ENCODE measurements at places on chromosomes 2 and 18.

GRCh38 chr18:68985172-68985820, 187.4 kb downstream of the CCDC102B start:
- no peak for DNase-seq

GRCh38 chr2:217920879-217921603, 81.8 kb downstream of the TNS1 start:
- no peak for DNase-seq

- DNase-seq = no peak
Measured at GRCh38 chr2:141109633-141110032, 1021.2 kb downstream of the LRP1B start.

GRCh38 chr2:86301711-86302202, 35.7 kb downstream of the REEP1 start:
- no peak for DNase-seq

DNA sequence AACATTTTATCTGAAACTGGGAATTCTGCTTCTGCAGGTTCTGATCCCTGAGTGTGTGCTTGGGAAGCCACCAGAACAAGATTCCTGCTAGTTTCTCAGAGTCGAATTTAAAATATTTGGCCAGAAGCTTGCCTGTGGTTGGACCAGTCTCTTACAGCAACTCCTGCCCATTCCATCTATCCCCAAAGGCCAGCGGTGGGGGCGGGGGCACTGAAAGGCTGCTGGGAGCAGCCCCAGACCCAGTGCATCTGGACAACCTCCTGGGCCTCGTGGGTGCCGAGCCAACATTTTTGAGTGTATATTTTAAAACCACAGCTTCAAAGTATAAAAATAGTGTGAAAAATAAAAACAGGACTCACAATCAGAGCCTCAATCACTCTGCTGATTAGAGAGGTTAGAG, 38.6 kb upstream of the ZFP36L2 start:
- DNase-seq = no peak

GRCh38 chr2:230459216-230459615, 43.2 kb downstream of the SP100 start:
- no peak for DNase-seq

- DNase-seq = no peak
Measured at GRCh38 chr18:13105059-13105458, 113.5 kb upstream of the LDLRAD4 start.

- DNase-seq = no peak
Measured at GRCh38 chr2:129379411-129379810, 600.1 kb upstream of the RAB6C start.

DNA sequence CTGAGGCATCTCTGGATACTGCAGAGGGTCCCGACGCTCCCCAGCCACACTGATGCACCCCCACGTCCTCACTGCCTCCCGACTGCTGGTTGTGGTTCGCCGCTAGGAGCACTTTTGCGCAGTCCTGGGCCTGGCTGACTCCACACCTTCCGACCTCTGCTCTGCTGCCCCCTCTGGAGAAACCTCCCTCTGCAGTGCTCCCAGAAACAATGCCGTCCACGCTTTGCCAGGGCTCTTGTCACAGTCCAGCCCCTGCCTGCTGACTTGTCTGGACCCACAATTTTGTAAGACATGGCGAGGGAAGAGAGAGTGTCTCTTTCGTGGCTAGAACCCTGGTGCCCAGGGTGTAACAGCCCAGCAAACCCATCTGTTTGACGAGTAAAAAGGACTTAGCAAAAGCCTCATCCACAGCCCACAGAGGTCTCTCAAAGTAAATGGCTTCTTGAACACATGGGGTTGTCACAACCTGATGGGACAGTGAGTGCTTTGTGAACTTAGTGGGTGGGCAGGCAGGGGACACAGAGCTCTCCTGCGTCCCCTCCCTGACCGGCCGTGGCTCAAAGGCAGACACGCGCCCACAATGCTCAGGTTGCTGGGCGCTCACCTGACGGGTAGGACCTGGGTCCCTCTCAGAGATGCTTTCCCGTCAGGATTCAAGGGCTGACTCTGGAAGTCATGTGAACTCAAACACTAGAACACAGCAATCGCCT, 4.0 kb downstream of the COPS9 start:
- no peak for DNase-seq

DNA sequence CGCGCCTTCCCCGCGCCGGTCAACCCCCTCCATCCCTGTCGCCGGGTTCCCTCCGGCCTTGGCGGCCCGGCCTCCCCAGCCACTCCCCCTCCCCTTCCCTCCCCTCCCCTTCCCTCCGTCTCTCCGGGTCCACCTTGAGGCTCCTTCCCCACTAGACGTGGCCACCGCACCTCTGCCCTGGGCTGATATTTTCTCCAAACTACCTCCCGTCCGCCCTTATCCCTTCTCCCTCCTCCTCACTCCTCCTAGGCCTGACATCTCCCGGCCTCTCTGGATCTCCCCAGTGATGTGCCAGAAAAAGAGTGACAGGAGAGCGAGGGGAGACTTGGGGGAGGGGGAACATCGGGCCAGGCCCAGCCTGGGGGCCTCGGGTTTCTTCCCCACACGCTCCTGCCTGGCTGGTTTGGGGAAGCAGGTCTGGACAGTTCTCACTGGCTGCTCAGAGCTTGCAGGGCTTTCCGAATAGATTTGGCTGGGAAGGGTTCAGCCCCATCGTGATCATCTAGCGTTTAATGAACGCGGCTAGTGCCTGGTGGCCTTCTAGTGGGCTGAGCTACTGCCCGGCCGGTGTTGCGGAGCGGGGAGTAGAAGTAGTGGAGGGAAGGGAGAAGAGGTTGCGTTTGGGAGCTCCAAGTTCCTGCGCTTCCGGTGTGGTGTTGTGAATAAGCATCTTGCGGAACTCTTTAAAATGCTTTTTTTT, 641 bp downstream of the MAPRE3 start:
- DNase-seq = peak; percentile 11

DNA sequence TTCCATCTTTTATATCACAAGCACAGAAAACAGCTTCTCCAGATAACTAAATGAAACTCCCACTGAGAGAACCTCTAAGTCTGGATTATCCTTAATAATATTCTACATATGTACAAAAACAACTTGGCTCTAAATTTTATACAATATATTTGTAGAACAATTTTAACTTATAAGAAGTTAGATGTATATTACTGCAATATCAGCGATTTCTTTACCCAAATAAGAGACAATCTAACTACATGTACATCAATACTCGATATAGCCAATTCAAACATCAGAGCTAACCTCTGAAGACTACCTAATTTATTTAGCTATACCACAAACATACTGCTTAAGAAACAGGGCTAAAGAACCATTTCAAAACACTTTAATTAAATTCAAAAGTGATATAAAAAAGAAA, 148.6 kb downstream of the ROCK1 start:
- DNase-seq = no peak

DNA sequence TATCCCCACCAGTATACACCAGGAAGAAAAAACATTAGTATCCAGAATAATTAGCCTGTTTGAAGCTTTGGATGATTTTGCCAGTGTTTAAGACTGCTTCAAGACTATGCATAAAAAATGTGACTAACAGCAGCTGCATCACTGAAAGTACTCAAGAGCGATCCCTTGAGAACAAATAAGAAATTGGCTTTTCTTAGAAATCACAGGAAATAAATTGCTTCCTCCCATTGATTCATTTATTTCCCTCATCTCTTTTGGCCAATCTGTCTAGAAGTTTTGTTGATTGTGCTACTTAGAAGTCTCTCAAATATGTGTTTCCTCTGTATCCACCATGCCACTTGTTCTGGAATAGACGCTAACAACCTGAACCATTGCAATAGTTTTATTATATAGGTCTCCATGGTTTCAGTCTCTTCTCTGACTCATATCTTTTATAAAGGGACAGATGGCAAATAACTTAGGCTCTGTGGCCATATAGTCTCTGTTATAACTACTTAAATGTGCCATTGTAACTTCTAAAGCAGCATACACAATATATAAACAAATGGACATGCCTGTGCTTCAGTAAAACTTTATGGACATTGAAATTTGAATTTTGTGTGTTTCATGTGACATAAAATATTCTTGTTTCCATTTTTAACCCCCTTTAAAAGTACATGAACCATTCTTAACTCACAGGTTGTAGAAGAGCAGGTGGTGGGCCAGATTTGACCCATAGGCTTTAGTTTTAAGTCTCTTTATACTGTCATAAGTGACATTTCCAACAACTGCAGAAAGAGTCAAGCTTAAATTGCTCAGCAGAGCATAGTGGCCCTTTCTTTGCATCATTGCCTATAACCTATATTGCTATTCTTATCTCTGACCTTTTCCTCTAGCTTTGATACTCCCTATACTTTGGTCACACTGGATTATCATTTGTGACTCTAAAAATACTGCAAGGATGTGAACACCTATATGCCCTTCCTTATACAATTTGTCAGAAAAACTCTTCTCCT, 123.9 kb downstream of the MC4R start:
- no peak for DNase-seq

DNA sequence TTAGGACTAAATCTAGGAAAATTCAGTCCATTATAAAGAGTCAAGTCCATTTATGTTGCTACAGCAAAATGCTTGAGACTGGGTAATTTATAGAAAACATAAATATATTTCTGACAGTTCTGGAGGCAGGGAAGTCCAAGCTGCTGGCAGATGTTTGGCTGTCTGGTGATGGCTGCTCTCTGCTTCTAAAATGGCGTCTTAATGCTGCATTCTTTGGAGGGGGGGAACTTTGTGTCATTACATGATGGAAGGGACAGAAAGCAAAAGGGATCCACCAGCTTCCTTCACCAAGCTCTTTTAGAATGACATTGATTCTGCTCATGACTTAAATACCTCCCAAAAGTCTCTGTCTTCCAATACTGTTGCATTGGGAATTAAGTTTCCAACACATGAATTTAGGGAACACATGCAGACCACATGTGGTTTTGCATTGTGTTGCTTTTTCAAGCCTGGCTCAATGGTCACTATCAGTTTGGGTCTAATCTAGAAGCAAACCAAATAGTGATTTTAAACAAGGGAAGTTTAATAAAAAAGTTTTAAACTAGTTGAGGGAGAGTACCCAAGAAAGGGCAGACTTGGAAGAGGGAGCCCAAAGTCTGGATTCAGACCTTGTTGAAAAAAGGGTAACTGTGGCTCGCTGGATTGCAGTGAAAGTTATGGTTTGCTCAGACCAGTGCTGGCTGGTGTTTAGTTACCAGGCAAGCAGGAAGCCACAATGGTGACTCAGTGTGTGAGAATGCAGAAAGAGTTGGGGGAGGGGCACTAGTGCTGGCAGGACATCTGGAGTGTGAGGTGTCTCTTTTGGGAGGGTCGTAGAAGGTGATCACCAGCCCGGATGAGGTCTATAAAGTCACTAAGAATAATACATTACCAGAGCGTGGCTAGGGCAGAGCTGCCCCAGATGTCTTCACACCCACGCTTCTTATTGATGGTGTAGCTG, 30.8 kb downstream of the C18orf54 start:
- no peak for DNase-seq

GRCh38 chr2:37526323-37526722, 145.1 kb downstream of the CDC42EP3 start:
- no peak for DNase-seq

- no peak for DNase-seq
Measured at GRCh38 chr2:122886479-122887145, 1131.2 kb downstream of the TSN start.

DNA sequence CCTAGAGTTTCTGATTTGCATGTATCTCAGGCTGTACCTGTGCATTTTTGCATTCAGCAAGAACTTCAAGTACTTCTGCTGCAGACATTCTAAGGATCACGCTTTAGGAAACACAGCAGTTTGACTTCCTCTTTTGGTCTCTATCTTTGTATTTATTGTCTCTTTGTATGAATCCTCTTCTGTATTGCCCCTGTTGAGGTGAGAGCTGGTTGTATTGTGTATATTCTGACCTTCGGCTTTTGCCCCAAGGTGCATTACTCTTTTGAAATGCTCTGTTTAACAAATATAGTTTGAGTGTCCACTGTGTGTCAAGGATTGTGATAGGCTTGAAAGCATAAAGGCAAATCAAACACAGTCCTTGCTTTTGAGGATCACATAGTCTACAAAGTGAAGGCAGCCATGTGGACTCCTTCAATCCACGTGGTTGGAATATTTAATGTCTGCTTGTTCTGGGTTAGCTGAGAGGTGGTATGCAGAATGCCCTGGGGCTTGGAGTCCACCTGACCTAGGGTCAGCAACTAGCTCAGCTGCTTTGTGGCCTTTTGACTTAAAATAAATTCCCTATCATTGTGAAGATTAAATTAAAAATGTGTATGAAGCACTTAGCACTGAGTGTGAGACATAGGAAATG, 108.1 kb downstream of the LYPD6 start:
- no peak for DNase-seq

DNA sequence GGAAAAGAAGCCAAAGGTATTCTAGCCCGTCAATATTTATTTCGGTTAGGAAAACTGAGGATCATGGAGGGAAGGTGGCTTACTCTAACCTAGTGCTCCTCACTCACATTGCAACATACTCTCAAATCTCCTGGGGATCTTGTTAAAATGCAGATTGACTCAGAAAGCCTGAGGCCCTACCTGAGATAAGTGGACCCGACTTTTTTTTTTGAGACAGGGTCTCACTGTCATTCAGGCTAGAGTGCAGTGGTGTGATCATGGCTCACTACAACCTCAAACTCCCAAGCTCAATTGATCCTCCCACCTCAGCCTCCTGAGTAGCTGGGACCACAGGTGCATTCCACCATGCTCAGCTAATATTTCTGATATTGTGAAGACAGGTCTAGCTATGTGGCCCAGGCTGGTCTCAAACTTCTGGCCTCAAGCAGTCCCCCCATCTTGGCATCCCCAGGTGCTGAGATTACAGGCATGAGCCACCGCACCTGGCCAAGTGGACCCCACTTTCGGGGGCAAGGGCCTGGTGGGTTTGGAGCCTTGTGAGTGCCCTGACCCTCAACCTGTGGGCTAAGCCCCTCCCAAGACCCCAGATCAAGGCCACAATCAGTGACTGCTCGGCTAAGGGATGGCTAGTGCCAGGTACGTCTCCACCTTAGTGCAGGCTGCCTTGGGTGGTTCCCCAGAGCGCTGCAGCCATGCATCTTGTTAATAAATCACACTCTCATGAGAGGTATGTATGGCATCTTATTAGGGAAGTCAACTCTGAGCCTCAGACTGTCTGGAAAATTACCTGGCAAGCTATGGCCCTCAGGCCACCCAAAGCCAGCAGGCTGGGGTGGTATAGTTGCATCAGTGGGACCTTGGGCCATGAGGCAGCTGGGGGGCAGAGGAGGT, 1.1 kb upstream of the NEURL3 start:
- no peak for DNase-seq

DNA sequence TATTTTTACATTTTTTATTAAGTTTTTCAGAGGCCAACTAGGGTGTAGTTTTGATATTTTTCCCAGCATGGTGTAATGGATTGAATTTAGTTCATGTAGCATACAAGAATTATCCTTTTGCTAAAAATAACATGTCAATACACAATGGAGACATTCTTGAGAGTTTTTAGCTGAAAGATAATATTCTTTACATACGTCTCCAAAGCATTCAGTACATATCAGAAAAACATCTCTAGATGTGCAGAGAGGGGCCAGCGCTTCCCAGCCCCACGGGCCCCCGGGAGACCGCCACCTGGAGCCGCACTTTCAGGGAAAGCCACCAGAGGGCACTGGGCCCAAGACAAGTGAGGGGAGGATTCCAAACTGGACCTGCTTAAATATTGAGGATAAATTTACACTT, 499.4 kb downstream of the GALR1 start:
- no peak for DNase-seq

- no peak for DNase-seq
Measured at GRCh38 chr2:233996461-233996860, 54.0 kb upstream of the SPP2 start.

Measured in DMS 273 treated with DMSO at 0.1 percent for 48 hours (cell line).